ENCODE measurements at places on chromosomes 4 and X. TPM values are rescaled to one million over a fixed set of nuclear protein-coding genes. Genes with fewer than 3 reads are reported as not detected.
A peak's percentile ranks its signal among the peaks of the same experiment; 100 is the strongest.

DNA sequence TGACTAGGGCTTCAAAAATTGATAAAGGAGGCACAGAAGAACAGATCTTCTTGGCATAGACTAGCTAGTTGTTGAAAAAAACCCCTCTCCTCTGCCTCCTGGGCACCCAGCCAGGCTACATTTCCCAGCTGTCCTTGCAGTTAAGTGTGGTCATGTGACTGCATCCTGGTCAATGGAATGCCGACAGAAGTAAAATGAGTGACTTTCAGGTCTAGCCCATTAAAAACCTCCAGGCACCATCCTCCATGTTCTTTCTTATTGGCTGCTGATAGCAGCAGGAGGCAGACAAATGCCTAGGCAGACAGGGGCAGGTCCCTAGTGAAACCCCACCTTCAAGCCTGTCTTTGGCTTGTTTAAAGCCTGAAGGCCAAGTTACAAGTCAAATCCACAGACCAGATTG, 35.3 kb downstream of the ATXN3L start:
- DNase-seq: no peak

GRCh38 chr4:113607998-113608397, 153.5 kb downstream of the CAMK2D start:
- no peak for DNase-seq

Gene CDS1
- 30.0 TPM for polyA plus RNA-seq

Gene GSX2
- polyA plus RNA-seq: not detected

GRCh38 chrX:35380808-35381700, 417.1 kb upstream of the MAGEB16 start:
- DNase-seq: no peak

DNA sequence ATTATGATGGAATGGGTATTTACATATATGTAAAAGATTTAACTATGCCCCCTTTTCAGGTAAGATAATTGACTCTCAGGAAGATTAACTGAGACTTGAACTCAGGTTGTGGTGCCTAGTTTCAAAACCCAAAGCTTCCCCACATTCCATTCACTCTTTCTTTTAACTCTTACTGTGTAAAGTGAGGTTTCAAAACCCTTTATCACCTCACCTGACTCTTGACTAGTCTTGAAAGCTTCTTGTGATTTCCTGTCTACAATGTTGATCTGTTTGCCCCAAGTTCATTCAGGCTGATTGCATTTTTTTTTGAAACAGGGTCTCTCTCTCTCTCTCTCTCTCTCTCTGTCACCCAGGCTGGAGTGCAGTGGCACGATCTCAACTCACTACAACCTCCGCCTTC, 40.5 kb upstream of the RAPGEF2 start:
- no peak for DNase-seq

DNA sequence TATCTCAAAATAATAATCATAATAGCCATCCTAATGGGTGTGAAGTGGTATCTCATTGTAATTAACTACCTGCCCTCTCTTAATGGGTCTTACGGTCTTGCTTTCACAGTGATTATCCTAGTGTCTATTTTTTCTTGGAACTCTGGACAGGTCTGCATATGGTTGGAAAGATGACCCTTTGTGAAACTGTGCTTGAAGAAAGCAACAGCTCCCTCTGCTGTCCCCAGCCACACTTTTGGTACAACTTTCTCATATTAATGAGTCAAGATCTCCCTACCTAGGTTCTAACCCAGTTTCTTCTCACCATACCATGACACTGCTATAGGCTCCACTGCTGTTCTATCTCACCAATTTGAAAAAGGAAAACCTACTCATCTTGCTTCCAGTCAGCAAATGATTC, 2.4 kb downstream of the TFDP3 start:
- peak; percentile 16 for DNase-seq

DNA sequence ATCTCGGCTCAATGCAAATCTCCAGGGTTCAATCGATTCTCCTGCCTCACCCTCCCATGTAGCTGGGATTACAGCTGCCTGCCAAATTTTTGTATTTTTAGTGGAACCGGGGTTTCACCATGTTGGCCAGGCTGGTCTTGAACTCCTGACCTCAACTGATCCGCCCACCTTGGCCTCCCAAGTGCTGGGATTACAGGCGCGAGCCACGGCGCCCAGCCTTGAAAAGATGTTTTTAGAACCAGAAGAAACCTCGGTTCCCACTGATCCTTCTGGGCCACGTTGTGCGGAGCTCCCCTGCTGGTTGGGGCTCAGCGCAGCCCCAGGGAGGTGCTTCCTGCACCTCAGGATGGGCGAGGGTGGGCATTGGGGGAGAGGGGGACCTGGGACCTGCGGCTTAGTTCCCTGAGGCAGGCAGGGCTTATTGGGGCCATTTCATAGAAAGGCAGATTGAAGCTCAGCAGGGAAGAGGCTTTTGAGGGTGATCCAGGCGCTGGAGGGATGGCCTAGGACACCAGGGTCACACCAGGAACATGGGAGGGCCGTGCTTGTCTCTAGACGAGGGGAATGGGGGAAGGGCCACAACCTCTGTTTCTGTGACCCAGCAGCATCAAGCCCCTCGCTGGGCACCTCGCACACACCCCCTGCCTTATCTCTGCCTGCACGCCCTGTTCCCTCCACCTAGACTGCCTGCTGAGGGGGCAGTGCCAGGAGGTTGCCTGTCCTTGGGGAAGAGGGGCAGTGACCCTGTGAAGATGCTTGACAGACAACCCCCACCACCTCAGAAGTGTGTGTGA, 6.3 kb upstream of the ADD1 start:
- DNase-seq: no peak

Gene RRH
- polyA plus RNA-seq: 0.51 TPM

DNA sequence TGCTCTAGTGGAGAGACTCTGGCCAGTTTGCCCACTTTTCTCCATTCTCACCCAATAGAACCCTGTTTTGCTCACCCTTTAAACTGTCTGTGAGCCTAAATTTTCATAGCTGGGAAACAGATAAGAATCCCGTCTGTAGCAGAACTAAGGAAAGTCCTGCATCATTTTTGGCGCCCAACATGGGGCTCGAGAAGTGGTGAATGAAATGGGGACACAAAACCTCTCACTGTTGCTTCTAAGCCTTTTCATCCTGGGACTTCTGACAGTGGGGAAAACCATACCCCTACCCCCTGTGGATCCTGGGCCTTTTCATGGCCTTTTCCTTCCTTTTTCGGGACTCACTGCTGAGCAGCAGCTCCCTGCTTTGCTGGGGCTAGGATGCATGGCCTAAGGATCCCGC, 189.9 kb downstream of the INPP4B start:
- peak; percentile 4 for DNase-seq

Gene CT45A1
- polyA plus RNA-seq: not detected

DNA sequence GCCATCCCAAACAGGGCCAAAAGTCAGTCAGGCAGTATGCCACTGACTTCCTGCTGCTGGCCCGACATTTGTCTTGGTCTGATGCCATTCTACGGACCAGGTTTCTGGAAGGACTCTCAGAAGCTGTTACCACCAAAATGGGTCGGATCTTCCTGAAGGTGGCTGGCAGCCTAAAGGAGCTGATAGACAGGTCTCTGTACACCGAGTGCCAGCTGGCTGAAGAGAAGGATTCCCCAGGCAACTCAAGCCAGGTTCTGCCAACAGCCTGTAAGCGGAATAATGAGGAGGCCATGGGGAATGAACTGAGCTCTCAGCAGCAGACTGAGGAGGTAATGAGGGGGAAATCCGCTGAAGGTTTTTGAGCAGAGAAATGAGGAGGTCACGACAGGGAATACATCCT, 95.7 kb downstream of the RTL9 start:
- no peak for DNase-seq

Gene RHOXF1
- 3.5 TPM for polyA plus RNA-seq

DNA sequence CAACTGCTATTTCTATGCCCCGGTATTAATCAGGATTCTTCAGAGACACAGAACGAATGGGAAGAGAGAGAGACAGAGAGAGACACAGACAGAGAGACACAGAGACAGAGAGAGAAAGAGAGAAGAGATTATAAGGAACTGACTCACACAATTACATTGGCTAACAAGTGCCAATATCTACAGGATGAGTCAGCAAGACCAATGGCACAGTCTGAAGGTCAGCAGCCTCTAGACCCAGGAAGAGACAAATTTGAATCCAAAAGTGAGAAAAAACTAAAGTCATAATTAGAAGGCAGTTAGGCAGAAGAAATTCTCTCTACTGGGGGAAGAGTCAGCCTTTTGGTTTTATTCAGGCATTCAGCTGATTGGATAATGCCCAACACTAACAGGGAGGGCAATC, 187.3 kb downstream of the MAB21L2 start:
- no peak for DNase-seq

GRCh38 chrX:118271775-118272174, 74.1 kb upstream of the WDR44 start:
- DNase-seq: no peak

Gene NDP
- 2.7 TPM for polyA plus RNA-seq

- no peak for DNase-seq
These were observed 28.8 kb downstream of the RBM47 start for GRCh38 chr4:40600850-40601249.

Gene C4orf36
- 2.8 TPM for polyA plus RNA-seq

GRCh38 chrX:24498181-24498580, 33.1 kb downstream of the PDK3 start:
- no peak for DNase-seq

DNA sequence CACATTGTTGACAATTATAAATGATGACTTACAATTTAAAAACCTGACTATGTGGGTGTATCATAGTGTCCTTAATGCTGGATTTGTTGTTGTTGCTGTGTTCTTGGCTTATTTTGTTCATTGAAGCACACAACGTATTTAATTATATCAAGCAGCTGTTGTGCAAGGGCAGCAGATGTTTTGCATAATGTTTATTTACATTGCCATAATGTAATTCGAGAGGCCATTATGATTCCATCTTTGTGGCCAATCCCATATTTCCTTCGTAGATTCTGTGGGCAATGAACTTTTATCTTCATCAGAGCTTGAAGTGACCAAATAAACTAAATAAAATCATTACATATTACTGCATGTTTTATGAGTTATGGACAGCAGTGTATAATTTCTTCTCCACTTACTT, 422.6 kb upstream of the GALNTL6 start:
- DNase-seq: peak; percentile 22

Data from renal pelvis (tissue), 12 donors.